Activated CD4-positive, alpha-beta T cell treated with anti-CD3 and anti-CD28 coated beads, Interleukin-2, amount 10 ng/mL, durations not matched to agents 24 days and 14 days (primary cell): ENCODE measurements at places on chromosomes 6 and 20.
A peak's percentile ranks its signal among the peaks of the same experiment; 100 is the strongest.

- no peak overlapping the region for H3K4me3 ChIP-seq
- peaks cover 17% of the 10 kb centered on the region for H3K4me1 ChIP-seq
- no peak overlapping the region for H3K27ac ChIP-seq
- H3K36me3 ChIP-seq, result no peaks in the 10 kb centered on the region
These were observed 3.6 kb upstream of the SLC12A5 start for GRCh38 chr20:46025376-46025783.

DNA sequence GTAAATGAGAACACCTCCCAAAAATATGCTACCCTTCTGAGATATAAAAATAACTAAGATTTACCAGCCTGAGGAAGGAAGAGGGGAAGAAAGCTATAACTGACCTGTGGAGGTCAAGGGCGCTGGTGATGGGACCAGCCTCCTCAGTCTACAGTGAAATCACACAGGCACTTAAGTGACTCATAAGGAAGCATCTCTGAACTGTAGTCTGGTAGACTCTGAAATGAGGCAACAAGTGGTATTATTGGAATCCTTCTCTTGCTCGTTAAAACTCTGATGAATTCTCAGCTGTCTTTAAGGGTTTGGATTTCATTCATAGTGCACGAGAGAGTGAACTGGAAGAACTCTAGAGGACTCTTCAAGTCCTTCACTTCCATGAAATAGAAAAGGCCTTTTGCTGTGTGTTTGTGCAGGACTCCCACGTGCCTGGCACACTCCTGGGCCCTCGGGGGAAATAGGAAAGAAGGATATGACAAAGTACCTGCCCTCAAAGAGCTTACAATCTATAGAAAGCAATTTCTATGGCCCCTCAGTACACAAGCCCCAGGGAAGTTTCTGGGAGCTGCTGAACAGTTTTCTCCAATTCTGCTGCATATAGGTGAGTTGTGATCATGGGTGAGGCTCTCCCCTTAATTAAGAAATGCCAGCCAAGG lies 231.8 kb upstream of the RREB1 start:
- no peaks in the 10 kb centered on the region for H3K36me3 ChIP-seq
- no peak overlapping the region for H3K27ac ChIP-seq
- DNase-seq, result no peak
- H3K27me3 ChIP-seq, result peaks cover 14% of the 10 kb centered on the region

DNA sequence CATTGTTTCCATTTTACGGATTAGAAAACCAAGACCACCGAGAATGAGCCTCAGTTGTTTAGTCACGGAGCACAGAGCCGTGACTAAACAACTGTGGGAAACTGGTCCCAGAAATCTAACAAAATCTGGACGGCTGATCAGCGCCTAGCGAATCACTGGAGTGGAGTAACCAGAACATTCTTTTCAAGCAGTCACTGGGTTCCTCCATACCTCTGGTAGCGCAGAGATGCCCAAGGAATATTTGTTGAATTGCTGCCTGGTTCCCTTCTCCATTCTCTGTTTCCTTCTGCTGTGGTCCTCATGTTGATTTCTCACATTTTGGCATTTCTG lies 62.0 kb downstream of the GPX5 start:
- H3K4me3 ChIP-seq, result peak overlapping the region; percentile 85
- no peak for DNase-seq
- H3K27ac ChIP-seq, result peak overlapping the region; percentile 21
- H3K27me3 ChIP-seq, result peaks cover 66% of the 10 kb centered on the region

DNA sequence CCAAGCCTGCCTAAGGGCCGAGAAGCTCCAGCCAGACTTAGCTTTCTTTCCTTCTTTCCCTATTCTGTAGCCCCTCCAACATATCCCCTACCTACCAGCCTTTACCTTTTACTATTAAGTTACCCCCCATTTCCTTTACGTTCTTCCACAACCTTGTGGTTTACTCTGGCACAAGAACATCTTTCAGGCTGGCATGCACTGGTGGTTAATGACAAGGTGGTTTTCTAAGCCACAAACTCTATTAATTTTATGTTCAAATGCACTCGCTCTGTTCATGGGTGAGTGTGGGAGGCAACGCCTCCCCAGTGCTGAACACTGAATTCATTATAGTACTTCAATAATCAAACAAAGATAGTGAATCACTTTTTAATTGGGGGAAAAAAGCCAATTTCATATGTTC lies 64.4 kb downstream of the TRERF1 start:
- H3K36me3 ChIP-seq, result peaks cover 25% of the 10 kb centered on the region
- H3K4me3 ChIP-seq, result peak overlapping the region; percentile 60
- peak overlapping the region; percentile 71 for H3K27ac ChIP-seq
- H3K27me3 ChIP-seq, result no peaks in the 10 kb centered on the region
- DNase-seq, result no peak
- peaks cover 74% of the 10 kb centered on the region for H3K4me1 ChIP-seq

DNA sequence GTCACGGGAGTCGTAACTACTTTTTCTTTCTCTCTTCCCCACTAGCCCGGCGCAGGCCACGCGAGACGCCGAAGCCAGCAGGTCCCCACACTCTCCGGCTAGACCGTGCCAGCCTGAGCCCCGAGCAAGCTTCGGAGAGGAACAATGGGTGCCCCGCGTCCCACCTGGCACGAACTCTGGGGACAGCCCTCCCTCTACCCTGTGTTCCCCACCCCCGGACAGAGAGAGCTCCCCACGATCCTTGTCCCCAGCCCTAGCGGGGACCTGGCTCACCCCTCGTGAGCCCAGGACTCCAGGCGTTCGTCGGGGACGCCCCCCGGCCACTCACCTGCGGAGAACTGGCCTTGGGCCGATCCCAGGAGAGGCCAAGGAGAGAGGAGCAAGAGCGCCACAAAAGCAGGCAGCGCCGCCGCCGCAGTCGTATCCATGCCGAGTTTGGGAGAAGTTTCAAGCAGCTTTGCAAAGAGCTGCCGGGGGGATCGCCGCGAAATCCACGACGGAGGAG lies 416 bp downstream of the PTPRK start:
- H3K27me3 ChIP-seq, result peaks cover 76% of the 10 kb centered on the region
- H3K27ac ChIP-seq, result peak overlapping the region; percentile 84
- H3K36me3 ChIP-seq, result no peaks in the 10 kb centered on the region
- H3K4me3 ChIP-seq, result peak overlapping the region; percentile 96
- DNase-seq, result no peak
- peaks cover 19% of the 10 kb centered on the region for H3K4me1 ChIP-seq

DNA sequence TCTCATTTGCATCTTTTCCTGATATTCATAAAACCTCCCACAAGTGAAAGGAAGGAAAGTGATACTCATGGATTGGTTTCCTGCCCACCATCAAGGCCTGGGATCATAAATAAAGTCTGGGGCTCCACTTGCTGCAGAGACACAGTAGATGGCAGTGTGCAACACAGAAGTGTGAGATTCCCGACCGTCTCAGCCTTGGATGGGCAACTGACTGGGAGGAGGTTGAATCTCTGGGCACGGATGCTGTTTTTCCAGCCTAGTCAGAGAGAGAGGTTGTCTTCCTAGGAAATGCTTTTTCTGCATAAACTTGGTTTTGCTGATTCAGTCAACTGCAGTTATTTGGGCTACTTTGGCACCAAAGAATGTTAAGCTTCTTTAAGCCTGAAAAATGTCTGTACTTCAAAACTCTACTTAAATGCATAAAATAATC lies 9.9 kb upstream of the RFPL4B start:
- no peak overlapping the region for H3K27ac ChIP-seq
- H3K27me3 ChIP-seq, result peaks cover 14% of the 10 kb centered on the region
